ENCODE measurements at places on chromosomes 13 and 19. TPM values are rescaled to one million over a fixed set of nuclear protein-coding genes. Genes with fewer than 3 reads are reported as not detected.

The ZNF358 gene
- 72.7 TPM for total RNA-seq

GRCh38 chr13:87893186-87893585 is 222.0 kb downstream of the SLITRK5 start:
- DNase-seq = no peak

DNA sequence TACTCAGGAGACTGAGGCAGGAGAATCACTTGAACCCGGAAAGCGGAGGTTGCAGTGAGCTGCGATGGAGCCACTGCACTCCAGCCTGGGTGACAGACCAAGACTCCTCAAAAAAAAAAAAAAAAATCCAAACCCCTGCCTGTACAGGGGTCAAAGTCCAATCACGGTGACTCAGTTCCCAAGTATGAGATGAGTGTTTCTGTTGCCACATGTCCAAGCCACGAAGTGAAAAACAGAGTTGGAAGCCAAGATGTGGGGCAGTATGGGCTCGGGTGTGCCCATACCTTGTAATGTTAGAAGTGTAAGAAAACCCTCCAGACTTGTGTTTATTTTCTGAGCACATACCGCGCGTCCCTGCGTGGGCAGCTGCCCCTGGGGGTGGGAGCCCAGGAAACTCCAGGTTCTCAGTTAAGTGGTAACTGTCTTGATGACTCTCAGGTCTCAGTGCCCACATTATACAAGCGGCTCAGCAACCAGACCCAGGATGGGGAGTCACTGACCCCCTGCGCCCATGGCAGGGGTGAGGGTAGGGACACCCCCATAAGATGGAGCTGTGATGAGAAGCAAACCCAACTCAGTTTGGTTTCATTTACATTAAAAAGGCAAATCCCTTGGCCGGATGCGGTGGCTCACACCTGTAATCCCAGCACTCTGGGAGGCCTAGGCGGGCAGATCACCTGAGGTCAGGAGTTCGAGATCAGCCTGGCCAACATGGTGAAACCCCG is 1.2 kb upstream of the GPX4 start:
- DNase-seq = peak; percentile 98

The GTF2F2 gene
- 72.2 TPM for total RNA-seq

DNA sequence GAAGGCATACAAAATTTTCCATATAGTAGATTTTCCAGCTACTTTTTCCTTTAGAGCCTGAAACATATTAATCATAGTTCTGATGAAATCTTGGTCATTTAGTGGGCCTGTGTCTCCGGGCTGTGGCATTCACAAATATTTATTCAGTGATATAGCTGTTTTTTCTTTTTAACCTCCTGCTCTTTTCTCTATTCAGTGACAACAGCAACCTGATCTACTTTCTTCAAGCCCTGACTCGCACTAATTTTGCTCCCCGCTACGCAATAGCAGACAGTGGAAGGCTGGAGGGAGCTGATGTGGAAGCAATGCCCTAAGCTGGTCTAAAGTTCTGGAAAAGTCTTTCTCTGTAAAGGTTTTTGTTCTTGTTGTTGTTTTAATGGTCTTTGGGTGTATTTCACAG is 289.7 kb downstream of the SLITRK6 start:
- no peak for DNase-seq

The NCCRP1 gene
- total RNA-seq = not detected

DNA sequence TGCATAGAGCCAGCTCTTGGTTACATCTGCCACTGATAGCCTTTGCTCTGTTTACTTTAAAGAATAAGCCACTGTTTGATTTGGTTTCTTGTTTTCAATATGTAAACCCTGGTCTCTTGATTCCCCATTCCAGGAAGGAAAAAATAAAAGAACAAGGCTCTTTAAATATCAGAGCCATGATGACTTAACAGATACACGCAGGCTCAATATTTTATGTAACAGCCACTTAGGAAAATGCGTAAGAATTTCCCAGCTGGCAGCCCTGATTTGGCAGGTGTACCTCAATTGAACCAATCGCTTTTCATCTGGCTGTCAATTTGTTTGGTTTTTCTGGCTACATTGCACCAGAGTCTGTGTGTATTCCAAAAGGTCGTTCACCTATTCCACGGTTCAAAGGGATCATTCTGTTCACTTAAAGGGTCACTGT is 65.6 kb downstream of the IRS2 start:
- DNase-seq = no peak

DNA sequence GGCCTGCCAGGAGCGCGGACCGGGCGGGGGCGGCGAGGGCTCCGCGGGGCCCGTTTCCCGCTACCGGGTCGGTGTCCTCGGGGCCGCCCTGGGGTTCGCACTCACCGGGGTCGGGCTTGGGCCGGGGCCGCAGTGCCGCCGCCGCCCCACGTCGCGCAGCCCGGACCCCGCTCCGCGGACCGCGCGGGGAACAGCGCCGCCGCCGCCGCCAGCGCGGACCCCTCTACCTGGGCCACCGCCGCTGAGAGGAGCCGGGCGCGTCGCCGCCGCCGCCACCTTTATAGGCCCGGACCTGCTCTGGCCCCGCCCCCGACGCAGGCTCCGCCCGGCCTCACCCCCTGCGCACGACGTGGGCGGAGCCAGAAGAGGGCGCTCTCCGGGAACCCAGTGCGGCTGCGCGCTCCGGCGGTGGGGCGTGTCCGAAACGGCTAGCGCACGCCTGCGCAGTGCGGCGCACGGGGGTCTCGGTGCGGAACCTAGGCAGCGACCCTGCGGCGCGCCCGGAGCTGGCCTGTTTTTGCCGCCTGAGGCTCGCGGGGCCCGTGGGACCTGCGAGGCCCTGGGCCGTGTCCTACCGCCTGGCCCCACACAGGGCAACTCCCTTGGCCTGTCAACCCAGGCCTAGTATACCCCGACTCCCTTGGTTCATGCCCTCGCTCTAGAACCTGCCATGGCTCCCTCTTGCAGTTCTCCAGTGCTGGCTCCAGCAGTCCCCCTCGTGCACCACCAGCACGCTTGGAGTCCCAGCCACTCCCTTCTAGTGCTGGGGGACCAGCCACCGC is at the start of gene MKNK2:
TSS of gene MKNK2 (minus strand) at position 254 of the 782 bp plus-strand sequence. CDS start 393 bp downstream, outside the sequence.
- peak; percentile 72 for DNase-seq

DNA sequence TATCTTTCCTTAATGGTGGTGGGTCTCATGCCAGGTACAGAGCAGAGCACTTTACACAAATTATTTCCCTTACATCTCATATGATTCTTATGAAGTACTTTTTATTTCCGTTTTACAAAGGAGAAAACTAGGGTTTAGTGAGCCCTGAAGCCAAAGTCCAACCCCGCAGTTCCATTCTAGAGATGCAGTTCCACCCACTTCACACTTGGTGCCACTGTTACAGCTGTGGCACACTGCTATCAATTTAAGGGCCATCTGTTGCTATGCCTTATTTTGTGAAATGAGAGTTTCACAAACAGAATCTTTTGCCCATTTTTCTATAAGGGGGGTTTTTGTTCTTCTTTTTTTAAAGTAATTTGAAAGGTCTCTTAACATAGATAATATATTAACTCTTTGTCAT is 12.9 kb downstream of the MIPEP start:
- DNase-seq = no peak

GRCh38 chr19:1220477-1220930 is 14.9 kb downstream of the STK11 start:
- DNase-seq = no peak

GRCh38 chr19:17953869-17954268 is 13.0 kb upstream of the KCNN1 start:
- no peak for DNase-seq

The TRIM13 gene
- total RNA-seq = 26.8 TPM

- no peak for DNase-seq
These were observed 23.5 kb upstream of the DLEU7 start for GRCh38 chr13:50866817-50867636.

- DNase-seq = peak; percentile 61
These were observed 83.1 kb downstream of the ALOX5AP start for GRCh38 chr13:30818323-30818960.

DNA sequence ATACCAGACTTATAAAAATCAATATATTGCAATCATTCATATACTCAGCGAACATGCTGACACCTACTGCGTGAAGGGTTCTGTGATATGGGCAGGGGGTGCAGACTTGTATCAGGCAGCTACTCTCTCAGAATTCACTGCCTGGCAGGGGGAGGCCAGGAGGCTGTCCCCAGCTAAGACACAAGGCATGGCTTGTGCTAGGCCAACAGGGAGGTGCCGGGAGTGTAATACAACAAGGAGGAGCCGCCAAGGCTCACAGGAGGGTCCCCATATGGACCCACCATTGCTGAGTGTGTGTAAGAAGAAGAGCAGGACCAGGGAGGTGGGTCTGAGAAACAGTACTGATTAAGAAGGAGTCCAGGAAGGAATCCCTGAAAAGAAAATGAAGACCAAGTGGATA is 97.2 kb downstream of the COL4A2 start:
- DNase-seq = no peak

- no peak for DNase-seq
These were observed 10.2 kb upstream of the N4BP2L2 start for GRCh38 chr13:32548837-32549236.

DNA sequence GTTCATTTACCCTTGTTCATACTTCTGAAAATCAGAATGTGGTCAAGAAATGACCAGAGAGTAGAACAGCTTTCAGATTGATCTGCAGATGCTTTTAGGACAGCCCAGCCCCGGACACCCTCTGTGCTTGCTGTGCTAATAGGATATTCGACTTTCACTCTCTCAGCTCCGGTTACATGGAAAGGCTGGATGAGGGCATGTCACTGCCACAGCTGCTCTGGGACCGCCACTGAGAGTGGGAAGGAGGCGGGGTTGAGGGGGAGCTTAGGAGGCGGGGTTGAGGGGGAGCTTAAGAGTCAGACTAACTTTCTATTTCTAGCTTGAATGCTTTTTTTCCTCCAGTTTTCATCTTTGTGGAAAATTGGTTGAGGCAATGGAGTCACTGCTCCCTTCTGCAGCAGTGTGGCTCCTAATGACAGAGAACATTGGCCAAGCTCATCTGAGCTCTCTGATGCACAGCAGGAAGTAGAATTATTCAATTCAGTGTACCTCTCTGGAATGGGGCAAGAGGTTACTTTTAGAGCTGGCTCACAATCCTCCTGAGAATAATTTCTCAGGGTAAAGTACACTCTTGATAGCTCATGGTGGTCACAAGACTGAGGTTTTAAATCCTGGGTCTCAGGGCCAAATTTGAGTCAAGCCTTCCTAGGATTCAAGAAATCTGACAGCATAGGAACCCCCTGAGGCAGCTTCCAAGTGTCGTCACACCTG is 74.6 kb upstream of the NPAS1 start:
- DNase-seq = no peak

The MBD3 gene
- 172 TPM for total RNA-seq

The CRX gene
- total RNA-seq = not detected

The PABPC3 gene
- total RNA-seq = not detected

- no peak for DNase-seq
These were observed 8.3 kb downstream of the TEKTIP1 start for GRCh38 chr19:3547301-3547731.

The TTYH1 gene
- total RNA-seq = not detected
